ENCODE measurements at places on chromosomes 11 and 22.

DNA sequence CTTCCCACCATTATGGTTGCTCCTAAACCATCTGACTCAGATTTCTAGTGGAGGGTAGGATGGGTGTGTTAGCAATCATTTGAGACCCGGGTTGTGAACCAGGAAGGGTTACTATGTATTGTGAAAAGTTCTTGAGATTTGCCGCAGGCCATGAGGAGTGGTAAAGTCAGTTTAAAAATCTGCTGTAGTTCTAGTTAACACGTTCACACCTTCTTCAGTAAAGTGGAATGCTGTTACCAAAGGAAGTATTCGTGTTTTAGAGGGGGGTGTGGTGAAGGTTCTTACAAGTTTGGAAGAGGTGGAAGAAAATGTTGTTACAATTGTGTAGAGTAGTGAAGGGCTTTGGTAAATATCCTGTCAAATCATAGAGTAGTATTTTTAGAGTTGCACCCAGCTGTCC is 2.6 kb downstream of the MTMR3 start:
- DNase-seq, result no peak

GRCh38 chr11:133506023-133506422 is 26.3 kb downstream of the OPCML start:
- DNase-seq, result no peak

DNA sequence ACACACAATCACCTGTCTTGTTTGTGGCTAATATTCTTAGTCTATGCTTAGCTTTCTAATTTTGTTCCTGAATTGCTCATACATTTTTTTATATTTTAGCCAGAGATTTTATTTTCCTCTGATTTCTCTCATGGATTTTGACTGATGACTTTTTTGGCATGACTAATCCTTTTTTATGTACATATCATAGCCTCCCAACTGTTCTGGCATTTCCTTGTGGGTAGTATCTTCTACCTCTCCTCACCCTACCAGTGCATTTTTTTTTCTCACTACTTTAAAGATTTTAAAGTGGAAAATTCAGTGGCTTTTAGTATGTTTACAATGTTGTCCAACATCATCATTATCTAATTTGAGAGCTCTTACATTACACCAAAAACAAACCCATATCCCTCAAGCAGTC is 84.4 kb upstream of the TENM4 start:
- no peak for DNase-seq

DNA sequence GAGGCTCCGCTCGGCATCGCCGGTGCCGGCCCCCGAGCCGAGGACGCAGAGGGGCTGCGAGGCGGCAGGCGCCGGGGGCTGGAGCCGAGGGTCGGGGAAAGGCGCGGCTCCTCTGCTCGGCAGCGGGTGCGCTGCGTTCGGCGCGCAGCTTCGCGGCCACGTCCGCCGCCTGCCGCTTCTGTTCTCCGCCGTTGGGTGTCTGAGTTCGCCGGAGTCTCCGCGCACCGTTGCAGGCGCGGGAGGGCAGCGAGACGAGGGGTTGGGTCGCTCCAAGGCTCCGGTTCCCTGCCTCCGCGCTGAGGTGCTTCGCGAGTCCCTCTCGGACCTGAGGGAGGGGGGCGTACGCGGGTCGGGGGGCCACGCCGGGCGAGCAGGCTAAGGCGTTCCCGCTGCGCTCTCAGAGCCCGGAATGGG is 347 bp downstream of the MN1 start:
- DNase-seq, result no peak

All from activated T-cell treated with anti-CD3 and anti-CD28 coated beads for 1 hour (primary cell).